ENCODE measurements at places on chromosomes 1 and 21.

DNA sequence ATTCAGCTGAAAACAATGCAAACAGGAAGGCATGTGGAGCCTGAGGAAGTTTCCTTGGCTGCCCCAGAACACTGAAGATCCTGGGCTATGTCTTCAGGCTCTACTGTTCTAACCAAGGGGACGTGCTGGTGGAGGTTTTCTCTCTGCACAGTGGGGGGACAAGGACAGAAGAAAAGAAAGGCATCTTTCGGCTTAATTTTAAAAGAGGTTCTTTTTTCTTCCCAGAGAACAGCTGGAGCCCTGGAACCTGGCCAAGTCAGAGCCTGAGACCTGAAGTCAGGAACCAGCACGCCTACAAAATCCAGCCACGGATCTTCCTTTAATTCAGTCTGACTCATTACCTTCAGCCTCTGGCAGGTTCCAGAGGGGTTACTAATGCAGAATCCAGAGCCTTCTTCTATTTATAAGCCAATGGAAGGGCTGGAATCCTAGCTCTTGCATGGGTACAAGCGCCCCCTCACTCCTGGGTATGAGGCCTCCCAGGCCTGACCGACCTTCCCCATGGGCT is 19.8 kb downstream of the CTNNBIP1 start:
- no peak for DNase-seq

DNA sequence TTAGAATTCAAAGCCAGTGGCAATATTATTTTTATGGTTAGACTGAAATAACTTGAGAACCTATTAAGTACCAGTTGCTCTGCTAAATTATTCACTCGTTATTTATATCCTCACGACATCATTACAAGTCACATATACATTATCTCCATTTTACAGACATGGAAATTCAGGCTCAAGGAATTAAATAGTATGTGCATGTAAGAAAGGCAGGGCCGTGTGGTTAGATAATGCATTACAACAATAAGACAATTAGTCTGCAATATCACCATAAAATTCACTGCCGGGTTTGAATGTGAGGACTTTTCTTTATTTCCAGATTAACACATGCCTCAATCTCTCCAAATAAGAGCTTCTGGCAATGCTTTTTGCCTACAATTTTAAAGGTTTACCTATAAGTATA is 523.4 kb downstream of the PTBP2 start:
- DNase-seq = no peak

DNA sequence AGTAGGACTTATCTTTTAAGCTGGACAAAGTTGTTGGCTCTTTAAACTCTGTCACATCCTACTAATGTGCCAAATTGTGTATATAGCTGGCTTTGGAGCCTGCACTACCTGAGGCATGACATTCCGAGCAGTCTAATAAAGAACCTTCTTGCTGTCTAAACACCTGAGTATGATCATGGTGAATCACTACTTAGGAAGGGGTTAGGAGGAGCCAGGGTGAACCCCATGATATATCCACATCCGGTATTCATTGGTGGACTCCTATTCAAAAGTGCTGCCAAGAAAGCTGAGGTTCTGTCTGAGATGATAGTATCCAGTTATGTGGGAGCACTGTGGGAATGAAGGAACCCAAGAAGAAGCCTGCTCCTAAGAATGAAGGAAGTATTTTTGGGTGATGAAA is 27.1 kb downstream of the CRNN start:
- no peak for DNase-seq

- DNase-seq = no peak
These were observed 127.6 kb upstream of the KCTD3 start for GRCh38 chr1:215439549-215439948.

GRCh38 chr1:36204347-36204909 is 19.8 kb upstream of the THRAP3 start:
- no peak for DNase-seq

GRCh38 chr1:228009828-228010775 is 3.3 kb downstream of the WNT3A start:
- DNase-seq = no peak

GRCh38 chr1:186454981-186455380 is 5.9 kb downstream of the PDC start:
- no peak for DNase-seq

DNA sequence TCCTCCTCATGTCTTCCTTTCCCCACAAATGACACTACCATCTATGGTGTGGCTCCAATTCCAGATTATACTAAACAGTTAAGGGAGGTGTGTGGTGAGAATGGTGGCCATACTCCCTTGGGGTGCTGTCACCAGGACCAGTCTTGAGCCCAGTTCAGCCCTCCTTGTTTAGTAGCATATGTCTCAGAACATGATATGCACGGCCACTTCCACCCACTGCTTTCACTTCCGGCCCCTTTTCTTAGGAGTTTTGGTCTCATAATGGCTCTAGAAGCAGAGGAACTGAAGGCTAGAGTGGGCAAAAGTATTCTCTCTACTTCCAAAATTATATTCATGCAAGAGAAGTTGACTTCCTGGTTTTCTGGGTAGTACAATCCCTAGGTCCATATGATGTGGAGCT is 45.3 kb upstream of the CACNA1E start:
- no peak for DNase-seq

GRCh38 chr1:171916315-171916771 is 75.0 kb downstream of the DNM3 start:
- no peak for DNase-seq

DNA sequence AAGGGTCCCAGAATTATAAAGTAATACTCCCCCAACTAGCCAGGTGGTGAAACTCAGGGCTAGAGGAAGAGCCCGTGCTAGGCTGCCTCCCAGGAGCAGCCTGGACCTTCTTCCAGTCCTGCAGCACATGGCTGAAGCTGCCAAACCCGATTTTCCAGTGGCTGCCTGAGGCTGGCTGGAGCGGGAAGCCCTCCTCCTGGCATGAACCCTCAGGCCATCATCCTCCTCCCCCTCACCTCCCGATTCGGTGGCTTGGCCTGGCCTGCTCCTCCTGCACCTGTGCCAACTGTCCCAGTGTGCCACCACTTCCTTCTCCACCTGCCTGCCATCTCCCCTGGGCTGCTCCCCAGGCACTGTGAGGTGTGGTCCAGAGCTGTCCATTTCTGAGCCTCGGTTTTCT is 3.0 kb upstream of the TSPAN1 start:
- DNase-seq = no peak

GRCh38 chr1:72397786-72398185 is 115.4 kb upstream of the NEGR1 start:
- DNase-seq = no peak

- DNase-seq = no peak
These were observed 9.0 kb downstream of the TTLL10 start for GRCh38 chr1:1182491-1183220.

DNA sequence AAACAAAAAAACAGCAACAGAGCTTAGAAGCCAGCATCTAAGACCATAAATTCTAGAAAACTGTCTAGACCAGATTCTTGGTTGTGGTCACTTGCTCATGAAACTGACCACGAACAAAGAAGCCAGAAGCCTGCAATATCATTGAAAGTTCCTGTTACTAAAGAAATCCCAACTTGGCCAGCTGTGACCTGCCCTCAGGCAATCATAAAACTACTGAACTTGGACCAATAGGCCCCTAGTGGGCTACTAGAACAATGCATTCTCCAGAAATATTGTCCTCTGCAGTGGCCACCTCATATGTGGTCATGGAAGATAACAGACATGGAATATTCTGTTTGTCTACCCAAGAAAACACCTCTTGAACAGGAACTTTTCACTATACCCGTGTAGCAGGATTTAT is 87.7 kb downstream of the SPATA17 start:
- no peak for DNase-seq

- no peak for DNase-seq
These were observed 7.0 kb downstream of the TCHH start for GRCh38 chr1:152107984-152108881.

DNA sequence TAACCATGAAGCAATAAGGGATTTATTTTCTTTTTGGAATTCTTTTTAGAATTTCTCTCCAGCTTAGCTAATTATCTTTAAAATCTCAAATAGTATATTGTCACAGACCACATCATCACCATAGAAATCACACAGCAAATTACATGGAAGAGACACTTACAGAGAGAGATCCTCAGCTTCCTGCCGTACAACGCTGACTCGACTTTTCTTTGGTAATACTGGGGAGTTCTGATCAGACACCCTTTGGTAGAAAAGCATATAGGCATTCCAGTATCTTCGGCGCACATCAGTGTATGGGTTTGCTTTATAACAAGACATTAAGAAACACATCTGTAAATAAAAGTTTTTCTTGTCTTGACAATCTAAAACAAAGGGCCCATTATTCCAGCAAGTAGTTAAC is 55.7 kb downstream of the PCSK9 start:
- DNase-seq = no peak

- no peak for DNase-seq
These were observed 697 bp downstream of the PRDM16 start for GRCh38 chr1:3069491-3070308.

DNA sequence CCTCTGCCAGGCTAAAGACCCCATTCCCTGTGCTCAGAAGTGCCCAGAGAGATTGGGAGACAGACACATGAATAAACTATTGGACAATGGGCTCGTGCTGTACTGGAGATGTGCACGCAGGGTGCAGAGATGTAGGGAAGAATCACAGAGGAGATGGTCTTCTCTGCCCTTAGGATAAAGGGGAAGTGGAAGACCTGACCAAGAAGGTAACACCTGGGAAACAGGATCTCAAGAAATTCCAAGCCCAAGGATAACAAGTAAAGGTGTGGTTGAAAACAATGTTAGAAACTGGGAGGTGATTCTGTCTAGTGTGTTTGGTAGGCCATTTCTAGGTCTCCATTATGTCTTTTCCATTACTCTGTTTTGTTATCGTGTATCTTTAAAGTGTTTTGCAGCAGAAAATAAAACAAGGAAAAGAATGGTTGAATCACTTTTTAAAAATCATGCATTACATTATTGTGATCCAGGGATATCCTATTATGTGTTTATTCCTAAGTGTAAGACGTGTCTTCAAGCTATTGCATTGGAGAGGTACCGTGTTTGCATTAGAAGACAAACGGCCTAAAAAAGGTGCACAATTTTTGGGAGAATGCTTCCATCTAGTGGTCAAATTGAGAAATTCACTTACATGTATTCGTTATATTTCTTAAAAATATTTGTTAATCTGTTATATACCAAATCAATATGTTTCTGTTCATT is 40.8 kb upstream of the KCTD3 start:
- no peak for DNase-seq

- DNase-seq = no peak
These were observed 12.1 kb upstream of the PTTG1IP start for GRCh38 chr21:44885615-44886014.

- no peak for DNase-seq
These were observed 25.9 kb downstream of the KIRREL1 start for GRCh38 chr1:158019171-158019868.

GRCh38 chr1:3074297-3074741 is 5.3 kb downstream of the PRDM16 start:
- no peak for DNase-seq

- DNase-seq = no peak
These were observed 11.1 kb downstream of the DIPK1A start for GRCh38 chr1:92949937-92950817.

GRCh38 chr1:182984621-182985020 is 31.7 kb upstream of the SHCBP1L start:
- no peak for DNase-seq

GRCh38 chr1:110393691-110394492 is 3.1 kb upstream of the SLC16A4 start:
- DNase-seq = no peak

DNA sequence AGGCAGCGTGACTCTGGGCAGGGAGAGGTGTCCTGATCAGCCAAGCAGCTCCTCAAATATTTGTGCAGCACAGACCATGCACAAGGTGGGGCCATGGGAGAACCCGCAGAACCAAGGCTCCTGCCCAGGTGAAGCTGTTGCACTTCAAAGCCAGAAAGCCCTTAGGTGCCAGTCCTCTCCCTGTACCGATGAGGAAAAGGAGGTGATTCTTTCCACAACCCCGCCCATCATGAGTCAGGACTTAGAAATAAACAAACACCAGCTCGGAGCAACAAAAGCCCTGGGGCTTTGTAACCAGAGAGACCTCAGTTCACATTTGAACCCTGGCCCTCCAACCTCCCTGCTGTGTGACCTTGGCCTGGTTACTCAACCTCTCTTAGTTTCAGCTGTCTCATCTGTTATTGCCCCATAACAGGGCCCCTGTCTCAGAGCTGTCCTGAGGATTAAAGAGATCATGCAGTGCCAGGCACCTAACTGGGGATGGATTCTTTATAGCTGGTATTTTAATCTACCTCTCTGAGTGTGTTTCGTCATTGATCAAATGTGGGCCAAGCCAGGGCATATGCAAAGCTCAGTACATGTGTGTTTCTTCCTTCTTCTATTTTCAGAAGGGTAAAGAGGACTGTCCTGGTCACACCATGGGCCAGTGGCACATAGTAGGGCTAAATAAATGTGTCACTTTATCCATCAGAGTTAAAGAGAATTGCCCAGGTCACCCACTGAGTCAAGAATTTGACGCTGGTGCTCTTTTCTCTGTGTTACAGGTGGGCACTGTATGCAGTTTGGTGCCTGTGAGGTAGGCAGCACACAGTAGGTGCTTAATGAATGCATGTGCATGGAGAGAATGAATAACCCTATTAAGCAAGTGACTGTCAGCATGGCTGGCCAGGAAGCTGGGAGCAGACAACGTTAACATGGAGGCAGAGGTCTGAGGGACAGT is 1.4 kb downstream of the LDLRAD1 start:
- DNase-seq = no peak

DNA sequence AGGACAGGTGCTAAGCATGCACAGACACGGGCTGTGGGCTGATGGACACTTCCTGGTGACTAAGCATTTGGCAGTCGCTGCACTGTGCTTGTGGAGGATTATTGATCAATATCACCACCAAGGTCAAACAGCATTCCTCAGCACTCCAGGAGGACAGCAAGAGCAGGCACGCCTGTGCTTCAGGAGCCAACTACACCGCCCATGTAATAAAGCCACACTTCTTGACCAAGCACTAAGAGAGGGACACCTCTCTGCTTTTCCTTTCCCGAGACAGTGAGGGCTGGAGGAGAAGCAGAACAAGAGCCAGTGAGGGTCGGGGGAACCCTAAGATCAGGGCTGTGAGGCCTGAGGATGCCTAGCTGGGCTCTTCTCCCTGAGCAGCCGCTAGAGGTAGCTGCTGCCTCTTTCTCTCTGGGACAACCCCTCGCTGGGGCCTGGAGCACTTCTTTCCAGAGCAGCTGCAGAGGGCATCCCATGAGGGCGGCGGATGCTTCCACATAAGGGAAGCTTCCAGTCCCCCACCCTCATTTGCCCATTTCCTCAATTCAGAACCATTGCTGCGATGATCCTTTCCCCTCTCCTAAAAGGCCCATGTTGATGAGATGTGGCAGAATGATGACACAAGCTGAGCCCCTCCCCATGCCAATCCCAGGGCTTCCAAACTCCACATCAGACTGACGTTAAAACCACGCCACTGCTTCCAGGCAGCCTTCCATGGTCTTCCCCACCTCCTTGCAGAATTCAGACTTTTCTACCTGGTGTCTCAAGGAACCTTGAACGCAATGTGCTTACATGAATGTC is 19.1 kb downstream of the RAB7B start:
- peak; percentile 36 for DNase-seq

DNA sequence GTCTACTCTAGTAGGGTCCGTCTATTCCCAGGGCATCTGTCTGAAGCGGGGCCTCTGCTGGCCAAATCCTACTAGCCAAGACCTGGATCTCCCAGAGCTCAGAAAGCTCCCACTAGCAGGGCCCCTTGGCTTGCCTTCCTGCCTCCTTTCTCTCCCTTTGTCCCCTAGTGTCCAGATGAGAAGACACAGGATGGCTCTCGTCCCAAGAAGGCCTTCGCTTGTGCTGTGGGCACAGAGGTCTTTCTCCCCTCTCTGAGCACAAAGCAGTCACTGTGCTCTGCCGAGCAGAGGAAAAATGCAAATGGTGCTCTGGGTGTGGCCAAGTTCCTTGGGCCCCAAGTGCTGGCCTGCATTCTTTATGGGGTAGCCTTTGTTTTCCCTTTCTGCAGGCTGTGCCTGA is 13.0 kb upstream of the GPR137B start:
- no peak for DNase-seq

All from stimulated activated CD4-positive, alpha-beta T cell treated with anti-CD3 and anti-CD28 coated beads, Interleukin-1b, Interleukin-23, amount 100 ng/mL, for 48 hours (primary cell).